ENCODE measurements at places on chromosomes 5 and 9.

DNA sequence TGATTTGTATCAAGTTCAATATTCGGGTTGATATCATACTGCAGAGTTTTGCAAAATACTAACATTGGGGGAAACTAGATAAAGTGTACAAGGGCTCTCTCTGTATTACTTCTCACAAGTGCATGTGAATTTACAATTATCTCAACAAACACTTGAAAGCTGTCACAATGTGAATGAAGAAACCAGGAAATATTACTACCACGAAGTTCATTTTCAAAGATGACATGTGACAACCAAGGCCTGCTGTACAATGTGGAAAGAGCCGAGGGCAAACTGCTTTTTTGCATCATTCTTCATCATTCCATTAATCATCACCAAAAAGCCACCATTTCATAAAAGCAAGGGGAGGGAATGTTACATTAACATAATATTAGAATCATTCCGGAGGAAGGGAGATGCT lies 310.0 kb downstream of the GLIS3 start:
- peak; percentile 46 for DNase-seq

- DNase-seq, result no peak
Observed at GRCh38 chr5:14922456-14922855, 50.9 kb upstream of the ANKH start.

DNA sequence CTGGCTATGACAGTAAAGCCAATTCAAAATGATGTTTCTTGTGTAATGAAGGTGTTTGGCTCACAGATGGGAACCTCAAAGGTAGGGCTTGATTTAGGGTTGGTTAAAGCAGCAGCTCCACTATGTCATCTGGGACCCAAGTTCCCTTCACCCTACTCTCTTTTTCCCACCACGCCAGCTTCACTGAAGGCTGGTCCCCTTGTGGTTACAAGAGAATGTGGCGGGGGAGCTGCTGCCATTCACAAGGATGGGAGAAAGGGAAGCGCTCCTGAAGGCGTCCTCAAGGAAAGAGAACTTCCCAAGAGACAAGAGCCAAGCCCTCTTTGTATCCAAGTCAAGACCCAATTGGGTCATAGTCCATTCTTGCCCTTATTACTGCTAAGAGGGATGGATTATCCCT lies 72.7 kb downstream of the NTRK2 start:
- DNase-seq, result no peak

DNA sequence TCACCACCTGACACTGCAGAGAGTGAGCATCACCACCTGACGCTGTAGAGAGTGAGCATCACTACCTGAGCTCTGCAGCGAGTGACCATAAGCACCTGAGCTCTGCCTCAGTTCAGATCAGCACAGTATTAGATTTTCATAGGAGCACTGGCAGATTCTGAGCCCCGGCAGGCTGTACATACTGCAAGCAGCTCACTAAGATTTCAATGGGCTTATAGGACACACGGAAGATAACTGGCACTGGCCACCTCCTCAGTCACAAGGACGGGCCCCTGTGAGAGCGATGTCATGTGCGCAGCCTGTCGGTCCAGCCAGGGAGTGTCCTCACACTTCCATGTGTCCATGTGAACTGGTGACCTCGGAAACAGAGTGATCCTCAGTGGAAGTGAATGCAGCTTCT lies 153.5 kb upstream of the IRX2 start:
- no peak for DNase-seq

GRCh38 chr9:93194221-93194625 lies 10.3 kb downstream of the WNK2 start:
- no peak for DNase-seq

DNA sequence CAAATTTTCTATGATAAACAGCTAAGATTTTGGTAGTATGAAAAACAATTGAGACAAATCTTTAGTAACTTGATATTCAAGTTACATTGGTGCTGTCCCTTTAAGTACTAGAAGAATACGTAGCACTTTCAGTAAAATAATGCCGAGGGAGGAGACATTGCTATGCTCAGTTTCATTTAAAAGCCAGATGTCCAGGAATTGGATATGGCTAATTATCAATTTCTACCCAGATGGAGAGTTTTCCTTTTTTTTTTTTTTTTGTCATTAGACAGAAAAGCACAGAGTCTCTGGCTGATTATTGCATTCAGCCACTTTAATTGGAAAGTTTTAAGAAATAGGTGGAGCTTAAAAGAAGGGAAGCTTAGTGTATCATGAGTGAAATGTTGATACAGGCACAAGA lies 40.4 kb upstream of the APC start:
- no peak for DNase-seq

GRCh38 chr5:139862313-139862712 lies 66.7 kb downstream of the PSD2 start:
- peak; percentile 44 for DNase-seq

GRCh38 chr9:86252870-86253269 lies 6.6 kb downstream of the C9orf153 start:
- no peak for DNase-seq

DNA sequence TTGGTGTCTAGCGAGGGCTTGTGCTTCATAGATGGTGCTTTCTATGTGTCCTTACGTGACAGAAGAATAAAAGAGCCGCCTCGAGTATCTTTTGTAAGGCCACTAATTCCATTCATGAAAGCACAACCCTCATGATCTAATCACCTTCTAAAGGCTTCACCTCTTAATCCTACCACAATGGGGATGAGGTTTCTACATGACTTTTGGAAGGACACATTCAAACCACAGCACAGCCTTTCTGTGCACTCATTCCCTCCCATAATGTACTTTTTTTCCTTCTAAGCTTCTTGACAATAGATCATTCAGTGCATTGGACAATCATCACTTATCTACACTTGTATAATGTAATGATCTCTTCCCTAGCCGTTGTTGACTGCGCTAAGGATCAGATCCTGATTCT lies 774.8 kb downstream of the BRINP1 start:
- DNase-seq, result no peak

DNA sequence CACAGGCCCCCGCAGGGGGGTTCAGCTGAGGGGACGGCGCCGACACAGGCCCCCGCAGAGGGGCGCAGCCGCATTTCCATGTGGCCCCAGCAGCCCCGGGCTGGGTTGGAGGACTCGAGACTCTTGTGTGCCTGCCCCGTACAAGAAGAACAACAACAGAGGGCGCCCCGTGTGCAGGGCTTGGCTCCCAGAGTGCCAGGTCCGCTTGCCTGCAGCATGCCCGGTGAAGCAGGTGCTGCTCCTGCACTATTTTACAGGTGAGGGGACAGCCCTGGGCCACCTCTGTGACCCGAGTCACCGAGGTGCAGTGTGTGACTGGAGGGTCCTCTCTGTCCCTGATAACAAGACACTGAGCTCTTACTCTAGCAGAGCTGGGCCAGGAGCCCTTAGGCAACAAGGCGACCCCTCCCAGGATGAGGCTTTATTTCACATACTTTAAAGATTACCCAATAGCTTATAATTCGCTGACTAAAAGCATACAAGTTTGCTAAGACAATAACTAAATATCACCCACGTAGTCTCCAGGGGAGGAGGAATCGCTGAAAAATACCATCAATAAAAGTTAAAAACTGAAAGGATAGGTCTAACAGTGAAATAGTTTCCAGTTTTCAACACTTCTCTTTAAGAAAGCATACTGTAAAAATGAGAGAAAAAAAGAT lies 41.7 kb upstream of the SLC9A3 start:
- DNase-seq, result no peak

DNA sequence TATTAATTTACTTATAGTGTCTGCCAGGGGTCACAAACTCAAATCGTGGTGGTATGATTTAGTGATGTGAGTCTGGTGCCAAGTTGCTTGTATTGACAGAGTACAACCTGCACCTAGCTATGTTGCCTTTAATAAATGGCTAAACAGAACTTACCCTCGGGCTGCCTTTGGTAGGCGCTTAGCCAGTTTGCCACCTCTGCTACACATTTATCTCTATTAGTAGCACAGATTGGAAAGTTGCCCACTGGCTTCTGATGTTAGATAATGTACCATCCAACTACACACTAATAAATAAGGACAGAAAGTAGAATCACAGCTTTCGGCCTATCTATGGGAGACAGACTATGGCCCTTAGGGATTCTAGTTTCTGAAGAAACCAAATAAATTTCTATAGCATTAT lies 368.4 kb downstream of the MAN2A1 start:
- no peak for DNase-seq

DNA sequence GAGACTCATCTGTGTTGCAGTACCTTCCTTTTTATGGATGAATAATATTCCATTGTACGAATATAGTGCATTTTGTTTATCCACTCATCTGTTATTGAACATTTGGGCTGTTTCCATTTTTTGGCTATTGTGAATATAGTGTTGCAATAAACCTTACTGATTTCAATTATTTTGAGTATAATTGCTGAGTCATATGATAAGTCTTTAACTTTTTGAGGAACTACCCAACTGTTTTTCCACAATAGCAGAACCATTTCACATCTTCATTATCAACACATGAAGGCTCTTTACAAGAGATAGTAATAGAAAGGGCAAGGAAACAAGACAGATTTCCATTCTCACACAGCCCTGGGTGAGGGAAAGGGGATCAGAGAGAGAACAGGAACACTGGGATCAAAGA lies 329.2 kb downstream of the RAB3C start:
- peak; percentile 22 for DNase-seq

DNA sequence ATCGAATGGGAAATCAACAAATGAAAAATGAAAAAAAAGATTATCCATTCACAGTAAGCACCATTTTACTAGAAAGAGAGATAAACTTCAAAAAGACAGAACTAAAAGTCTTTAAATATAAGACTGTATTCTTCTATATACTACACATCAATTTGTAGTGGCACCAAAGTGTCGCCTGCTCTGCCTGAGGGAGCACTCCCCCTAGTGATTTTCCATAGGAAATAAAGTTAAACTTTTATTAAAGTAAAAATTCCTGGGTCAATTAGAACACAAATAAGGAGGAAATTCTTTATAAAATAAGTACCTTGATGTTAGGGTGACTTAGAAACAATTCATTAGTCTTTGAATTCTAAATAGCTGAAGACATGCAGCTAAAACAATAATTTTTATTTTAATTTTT lies 9.7 kb downstream of the RAD1 start:
- DNase-seq, result no peak

- DNase-seq, result no peak
Observed at GRCh38 chr5:34541067-34541466, 115.1 kb upstream of the RAI14 start.

- no peak for DNase-seq
Observed at GRCh38 chr5:386432-387341, 56.3 kb upstream of the EXOC3 start.

- no peak for DNase-seq
Observed at GRCh38 chr9:19298436-19299000, 68.0 kb downstream of the DENND4C start.

DNA sequence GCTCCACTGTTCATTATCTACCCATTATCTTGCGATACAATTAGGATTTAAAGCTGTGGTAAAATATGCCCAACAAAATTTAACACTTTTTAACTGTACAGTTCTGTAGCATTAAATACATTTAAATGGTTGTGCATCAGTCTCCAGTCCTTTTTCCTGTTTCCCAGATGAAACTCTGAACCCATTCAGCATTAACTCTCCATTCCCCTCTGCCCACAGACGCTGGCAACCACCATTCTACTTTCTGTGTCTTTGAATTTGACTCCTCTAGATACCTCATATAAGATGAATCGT lies 2.9 kb upstream of the TRIM7 start:
- DNase-seq, result no peak

GRCh38 chr9:121447321-121447834 lies 52.3 kb downstream of the GGTA1 start:
- no peak for DNase-seq

DNA sequence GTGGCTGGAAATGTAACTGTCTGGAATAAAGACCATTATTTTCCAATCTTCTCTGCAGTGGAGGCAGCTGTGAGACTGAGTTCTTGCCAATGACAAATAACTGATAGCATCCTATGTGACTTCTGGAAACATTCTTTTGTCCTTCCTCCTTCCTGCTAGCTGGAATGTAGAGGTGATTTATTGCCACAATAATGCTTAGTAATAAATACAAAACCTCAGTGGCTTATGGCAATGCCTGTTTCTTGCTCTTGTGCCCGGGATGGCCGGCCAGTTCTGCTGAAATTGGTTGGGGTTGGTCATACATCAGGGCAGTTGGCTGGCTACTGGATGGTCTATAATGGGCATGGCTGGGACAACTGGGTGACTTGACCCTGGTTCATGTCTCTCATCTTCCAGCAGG lies 12.2 kb upstream of the TEX48 start:
- no peak for DNase-seq

DNA sequence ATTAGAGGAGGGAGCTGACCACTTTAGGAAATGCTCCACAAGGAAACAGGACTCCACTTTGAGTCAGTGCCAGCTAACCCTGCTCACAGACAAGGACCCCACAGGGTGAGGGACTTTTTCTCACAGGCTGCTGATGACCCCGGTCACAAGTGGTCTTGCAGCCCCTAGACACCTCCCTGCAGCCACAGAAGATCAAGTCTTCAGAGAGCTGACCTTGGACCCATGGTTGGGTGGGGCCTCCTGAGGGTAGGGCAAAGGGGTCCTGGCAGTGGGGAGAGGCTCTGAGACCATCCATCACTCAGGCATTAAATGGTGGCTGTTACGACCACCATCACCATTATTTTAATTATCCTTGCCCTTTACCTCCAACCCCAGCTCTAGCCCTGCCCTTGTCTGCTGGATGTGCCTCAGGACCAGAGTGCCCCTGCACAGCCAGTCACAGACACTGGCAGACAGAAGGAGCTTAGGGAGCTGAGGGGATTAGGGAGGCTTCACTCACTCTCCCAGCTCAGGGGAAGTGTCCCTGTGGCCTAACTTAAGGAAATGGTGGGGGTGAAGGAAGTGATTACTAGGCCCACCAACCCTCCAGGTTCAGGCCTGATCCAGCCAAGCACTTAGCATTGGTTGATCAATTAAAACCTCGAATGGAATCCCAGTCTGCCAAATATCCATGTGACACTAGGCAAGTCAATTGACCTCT lies 1.6 kb downstream of the ACSL6 start:
- no peak for DNase-seq

DNA sequence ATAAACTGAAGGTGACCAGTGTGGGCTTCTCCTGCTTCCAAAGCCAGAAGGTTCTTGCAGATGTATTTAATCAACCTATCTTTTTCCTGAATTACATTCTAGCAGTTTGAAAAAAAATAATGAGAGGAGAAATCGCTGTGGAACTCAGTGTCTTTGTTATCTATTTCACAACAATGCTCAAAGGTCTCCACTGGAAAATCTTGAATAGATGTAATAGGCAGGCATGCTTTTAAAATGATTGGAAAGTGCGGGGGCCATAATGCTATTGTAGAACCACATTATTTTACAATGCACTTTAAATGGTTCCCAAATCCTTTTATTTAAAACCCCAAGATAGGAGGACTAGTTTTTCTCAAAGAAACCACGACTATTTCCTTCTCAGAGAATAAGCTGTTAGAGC lies 23.3 kb downstream of the ENC1 start:
- no peak for DNase-seq

GRCh38 chr5:165296401-165297130 lies 1791.1 kb downstream of the MAT2B start:
- DNase-seq, result no peak

All from suppressor macrophage treated with lipopolysaccharide for 1 hour (primary cell).